ENCODE measurements at places on chromosomes 13 and 19.

- no peak for DNase-seq
Measured at GRCh38 chr19:11225172-11225571, 14.2 kb upstream of the ANGPTL8 start.

- no peak for DNase-seq
Measured at GRCh38 chr19:3576696-3577443, 4.1 kb downstream of the HMG20B start.

DNA sequence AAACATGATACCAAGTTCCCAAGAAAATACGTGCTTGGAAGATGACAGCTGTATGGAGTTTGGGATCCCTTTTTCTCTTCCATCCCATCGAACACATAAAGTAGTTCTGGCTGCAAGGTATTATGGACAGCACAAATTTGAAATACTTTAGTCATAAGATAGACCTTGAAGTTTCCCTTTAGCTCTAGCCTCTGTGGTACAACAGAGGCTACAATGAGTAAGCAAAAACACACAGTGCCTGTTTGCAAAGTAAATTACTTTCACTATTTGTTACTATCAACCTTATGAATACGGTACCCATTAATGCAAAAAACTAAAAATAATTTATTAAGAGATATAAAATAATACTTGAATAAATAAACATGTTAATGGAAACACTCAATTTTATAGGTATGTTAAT is 21.0 kb upstream of the LRCH1 start:
- DNase-seq, result no peak

DNA sequence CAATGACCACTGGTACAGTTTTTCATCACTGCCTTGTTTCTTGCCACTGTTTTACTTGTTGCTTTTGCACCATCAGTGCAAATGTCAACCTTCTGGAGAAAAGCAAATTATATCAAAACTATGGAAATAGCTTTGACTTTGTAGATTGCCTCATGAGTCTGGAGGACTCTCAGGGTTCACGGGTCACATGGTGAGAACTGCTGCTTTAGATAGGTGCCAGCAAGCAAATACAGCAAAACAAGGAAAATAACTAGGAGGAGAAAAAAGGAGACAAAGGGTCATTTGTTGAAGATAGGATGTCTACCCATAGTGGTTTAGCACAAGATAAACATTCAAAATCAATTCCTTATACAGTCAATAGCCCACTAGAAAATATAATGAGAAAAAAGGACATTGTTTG is 33.1 kb downstream of the POLR1D start:
- no peak for DNase-seq

DNA sequence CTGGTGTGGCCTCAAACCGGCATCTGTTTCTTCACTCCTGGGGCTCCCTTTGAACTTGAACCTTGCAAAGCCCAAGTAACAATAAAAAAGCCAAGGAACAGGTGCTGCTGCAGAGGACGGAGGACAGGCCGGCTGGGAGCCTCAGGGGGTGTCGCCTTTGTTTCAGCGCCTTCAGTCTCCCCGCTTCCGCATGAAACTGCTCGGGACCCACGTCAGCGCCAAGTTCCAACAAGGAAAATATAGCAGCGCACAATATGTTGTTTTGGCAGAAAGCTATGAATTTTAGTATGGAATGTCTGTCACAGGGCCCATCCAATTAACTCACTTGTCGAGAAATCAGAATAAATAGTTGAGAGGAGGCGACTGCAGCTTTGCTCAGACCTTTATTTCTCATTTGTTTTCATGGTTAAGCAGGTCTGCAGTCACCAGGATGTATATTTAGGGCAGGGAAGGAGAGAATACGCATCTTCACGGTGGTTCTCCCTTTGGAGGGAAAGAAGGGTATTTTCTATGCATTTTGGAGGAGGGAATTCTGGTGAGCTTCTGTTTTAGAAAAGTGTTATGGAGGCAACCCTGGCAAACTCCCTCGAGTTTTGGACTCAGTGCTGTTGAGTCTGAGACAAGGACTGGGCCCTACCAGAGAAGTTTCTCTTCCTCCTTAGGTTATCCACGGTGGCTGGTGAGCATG is 34.3 kb upstream of the MEDAG start:
- no peak for DNase-seq

DNA sequence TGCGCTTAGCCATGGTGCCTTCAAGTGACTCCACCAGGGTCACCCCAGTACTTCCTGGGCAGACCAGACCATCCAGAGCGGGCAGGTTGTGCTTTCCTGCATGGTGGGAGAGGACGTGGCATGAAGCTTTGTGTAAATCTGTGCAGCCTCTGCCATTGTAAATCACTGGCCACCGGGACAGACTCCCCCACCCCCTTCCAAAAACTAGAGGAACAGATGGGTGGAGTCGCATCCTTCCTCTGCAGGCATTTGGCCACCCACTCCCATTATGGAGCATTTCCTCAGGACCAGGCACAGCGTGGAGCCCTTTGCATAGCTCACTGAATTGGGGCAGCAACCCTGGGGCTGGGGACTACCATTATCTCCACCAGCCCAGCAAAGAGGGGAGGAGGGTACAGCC is 8.2 kb downstream of the BCKDHA start:
- no peak for DNase-seq

GRCh38 chr13:27933118-27933517 is 13.3 kb downstream of the PDX1 start:
- no peak for DNase-seq

DNA sequence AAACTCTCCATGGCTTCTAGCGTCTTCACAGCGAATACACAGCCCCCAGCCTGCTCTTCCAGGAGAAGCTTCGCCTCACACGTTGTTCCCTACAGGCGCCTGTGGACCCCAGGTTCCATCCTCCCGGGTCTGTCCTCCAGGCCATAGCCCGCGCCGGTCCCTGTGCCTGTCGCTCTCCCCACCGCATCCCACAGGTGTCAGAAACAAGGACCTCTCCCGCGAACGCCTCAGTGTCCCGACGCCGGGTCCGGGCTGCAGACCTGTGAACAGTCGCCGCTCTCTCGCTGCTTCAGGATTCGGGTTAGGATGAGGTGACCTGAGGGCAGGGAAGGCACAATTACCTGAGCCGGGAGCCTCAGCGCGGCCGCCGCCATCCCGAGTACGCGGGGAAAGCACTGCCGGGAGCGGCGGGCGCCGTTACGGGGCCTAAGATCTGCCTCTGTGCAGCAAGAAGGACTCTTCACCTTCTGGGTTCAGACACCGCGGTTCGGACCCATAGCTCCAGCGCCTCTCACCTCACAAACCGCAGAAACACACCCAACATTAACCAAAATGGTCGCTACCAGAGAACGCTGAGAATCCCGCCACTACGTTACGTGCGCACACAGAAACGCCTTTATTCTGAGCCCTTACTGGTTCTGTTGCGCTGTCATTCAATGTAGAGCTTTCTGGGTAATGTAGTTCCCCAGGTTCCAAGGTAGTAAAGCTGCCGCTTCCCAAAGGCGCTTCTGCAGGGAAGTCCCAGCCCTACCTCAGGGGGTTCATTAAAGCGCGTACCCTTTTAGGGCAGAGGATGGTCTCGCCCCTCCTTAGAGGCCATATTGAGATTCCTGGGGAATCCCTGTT is at the start of gene ZNF418:
ZNF418 (minus strand) TSS at position 583 of the 846 bp plus-strand sequence. CDS start 1,580 bp downstream, outside the sequence.
- DNase-seq, result no peak

DNA sequence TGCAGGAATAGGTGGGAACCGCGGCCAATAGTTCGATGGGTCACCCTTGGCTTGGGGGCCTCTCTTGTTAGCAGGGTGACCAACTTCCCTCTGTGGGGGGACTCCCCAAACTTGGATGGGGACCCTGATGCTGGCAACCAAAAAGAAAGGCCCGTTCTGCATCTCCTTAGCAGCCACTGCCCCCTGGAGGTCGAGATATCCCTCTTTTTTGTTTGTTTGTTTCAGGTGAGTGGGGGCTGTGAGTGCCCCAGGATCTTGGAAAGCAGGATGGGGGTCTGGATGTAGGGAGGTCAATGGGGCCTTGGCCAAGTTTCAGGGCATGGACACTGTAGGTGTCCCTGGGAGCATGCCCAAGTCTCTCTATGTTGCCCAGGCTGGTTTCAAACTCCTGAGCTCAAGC is 7.7 kb upstream of the CRTC1 start:
- no peak for DNase-seq

DNA sequence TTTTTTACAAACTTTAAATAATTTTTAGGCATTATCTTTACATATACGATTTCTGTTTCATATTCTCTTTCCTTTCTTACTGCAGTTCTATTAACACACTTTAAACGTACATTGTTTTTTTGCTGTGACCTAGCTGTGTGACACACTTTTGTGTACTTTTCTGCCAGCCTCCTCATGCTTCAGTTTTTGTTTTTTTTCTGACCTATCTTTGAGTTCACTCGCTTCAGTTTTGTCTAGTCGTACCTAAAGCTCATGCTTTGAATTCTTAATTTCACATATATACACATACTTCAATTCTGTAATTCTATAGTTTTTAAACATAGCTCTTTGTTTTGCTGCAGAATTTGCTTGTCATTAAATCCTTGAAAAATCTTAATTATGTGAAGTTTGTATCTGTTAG is 150.4 kb downstream of the PDS5B start:
- no peak for DNase-seq

DNA sequence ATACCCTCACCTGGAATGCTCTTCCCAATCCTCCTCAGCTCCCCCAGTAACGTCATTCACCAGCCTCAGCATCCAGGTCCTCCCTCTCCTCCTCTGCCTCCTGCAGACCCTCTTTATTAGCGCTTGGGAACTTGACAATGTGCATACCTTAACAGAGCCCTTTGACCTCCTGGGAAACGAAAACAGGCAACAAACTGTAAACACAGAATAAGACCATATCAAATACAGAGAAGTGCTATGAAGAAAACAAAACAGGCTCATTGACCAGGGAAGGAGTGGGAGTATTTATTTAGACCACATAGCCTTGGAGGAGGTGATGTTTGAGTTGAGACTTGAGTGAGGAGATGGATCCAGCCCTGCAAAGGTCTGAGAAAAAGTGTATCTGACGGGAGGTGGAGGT is 107.9 kb upstream of the SLC7A1 start:
- DNase-seq, result no peak

GRCh38 chr19:7907122-7907521 is 3.4 kb downstream of the MAP2K7 start:
- DNase-seq, result no peak

GRCh38 chr19:46049597-46049996 is 8.8 kb upstream of the IGFL4 start:
- no peak for DNase-seq

All from stimulated activated CD8-positive, alpha-beta memory T cell treated with anti-CD3 and anti-CD28 coated beads, Interleukin-15, amount 100 ng/mL, for 48 hours (primary cell).